ENCODE measurements at places on chromosomes 13 and 19.

GRCh38 chr13:26442541-26442940 is 114.9 kb upstream of the WASF3 start:
- no peak for DNase-seq

GRCh38 chr13:84553227-84553626 is 671.0 kb upstream of the SLITRK1 start:
- DNase-seq: no peak

- peak; percentile 67 for DNase-seq
Measured at GRCh38 chr19:39599116-39599515, 3.2 kb upstream of the LGALS13 start.

DNA sequence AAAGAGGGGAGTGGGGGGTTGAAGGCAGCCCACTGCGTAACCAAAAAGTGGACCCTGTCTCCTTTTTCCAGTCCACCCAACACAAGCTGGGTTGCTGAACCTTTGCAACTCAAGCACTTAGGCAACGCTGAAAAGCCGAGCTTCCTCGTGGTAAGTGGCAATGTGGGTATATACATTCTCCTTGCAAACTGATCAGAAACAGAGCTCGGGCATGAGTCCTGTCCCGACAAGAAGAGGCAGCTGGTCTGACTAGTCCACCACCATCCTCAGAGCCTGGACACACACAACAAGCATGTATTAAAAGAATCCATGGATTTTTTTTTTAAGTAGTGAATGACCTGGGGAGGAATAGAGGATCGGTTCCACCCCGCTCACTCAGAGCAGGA is 240.6 kb upstream of the ZNF507 start:
- no peak for DNase-seq

DNA sequence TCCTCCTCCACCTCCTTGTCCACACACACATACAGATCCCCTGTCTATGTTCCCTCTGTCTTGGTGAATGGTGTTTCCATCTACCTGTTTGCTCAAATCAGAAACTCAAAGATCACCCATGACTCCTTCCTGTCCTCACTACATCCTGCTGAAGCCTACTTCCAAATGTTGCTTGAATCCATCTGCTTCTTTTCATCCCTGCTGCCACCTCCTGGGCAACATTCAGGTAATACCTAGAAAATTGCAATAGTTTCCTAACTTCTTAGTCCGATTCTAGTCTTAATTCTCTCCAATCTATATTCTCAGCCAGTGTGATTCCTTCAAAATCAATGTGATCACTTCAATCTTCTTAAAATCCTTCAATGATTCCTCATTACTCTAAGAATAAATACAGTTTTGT is 155.5 kb upstream of the STARD13 start:
- peak; percentile 30 for DNase-seq

GRCh38 chr13:108426893-108427292 is 157.4 kb downstream of the TNFSF13B start:
- DNase-seq: no peak

GRCh38 chr13:21967871-21968270 is 297.0 kb downstream of the FGF9 start:
- DNase-seq: no peak

DNA sequence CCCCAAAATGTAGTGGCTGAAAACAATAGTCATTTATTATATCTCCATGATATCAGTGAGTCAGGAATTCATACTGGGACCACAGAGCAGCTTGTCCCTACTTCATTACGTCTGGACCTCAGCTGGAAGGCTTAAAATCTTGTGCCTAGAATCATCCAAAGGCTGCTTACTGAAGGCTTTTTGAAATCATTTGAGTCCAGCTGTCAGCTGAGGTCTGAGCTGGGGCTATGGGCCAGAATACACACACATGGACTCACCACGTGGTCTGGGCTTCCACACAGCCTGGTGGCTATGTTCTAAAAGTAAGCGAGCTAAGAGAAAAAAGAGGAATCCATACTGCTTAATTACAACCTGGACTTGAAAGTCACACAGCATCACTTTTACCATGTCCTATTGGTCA is 209.2 kb downstream of the KCTD12 start:
- no peak for DNase-seq

DNA sequence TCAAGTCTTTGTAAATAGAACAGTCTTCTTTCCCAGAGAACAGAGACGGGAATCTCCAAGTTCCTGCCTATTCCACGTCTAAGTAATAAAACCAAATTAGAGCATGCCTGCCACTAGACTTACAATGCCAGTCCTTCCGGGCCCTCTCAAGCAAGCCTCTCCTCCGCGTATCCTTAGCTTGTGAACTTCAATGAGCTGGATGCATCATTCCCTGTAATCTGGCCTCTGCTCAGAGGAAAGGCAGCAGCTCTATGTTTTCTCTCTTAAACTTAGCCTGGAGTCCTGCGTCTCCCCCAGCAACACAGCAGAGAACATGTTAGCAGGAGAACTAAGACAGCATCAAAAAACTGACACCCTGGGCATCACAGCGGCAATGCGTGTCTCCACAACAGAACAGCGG is 8.2 kb downstream of the NALCN start:
- DNase-seq: no peak

DNA sequence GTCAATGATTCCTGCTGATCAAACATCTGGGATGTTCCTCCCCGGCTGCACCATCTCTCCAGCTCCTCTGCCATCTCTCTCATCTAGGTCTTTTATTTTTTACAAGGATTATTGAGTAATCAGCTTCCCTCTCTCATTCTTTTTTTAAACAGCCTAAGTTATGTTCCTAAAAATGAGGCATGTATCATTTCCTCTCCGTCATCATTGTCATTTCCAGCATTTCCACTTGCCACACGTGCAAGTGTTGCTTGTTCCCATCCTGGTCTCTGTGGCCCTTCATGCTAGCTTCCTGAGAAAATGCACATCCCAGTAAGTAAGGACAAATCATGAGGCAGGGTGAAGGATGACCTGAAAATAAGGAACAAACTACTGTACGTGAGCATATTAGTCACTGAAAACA is 102.7 kb upstream of the POSTN start:
- no peak for DNase-seq

GRCh38 chr19:49337267-49338022 is 2.2 kb downstream of the CD37 start:
- peak; percentile 6 for DNase-seq

GRCh38 chr13:46536341-46536740 is 16.6 kb upstream of the LRCH1 start:
- no peak for DNase-seq

DNA sequence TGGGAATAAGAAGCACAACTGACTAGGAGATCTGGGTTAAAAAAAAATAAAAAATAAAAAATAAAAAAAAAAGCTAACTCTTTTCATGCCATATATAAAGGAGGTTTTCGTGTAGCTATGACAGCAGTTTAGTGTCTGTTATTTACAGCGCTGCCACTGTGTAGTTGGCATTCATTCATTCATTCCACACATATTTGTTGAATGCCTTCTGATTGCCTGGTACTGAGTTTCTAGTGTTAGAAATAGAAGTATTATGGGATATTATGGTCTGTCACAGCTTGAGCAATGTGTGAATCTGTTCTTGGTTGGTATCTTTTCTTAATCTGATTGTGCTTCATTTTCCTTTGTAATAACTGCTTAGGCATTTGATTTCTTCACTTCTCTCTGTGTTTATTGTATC is 237.4 kb downstream of the NBEA start:
- DNase-seq: no peak

DNA sequence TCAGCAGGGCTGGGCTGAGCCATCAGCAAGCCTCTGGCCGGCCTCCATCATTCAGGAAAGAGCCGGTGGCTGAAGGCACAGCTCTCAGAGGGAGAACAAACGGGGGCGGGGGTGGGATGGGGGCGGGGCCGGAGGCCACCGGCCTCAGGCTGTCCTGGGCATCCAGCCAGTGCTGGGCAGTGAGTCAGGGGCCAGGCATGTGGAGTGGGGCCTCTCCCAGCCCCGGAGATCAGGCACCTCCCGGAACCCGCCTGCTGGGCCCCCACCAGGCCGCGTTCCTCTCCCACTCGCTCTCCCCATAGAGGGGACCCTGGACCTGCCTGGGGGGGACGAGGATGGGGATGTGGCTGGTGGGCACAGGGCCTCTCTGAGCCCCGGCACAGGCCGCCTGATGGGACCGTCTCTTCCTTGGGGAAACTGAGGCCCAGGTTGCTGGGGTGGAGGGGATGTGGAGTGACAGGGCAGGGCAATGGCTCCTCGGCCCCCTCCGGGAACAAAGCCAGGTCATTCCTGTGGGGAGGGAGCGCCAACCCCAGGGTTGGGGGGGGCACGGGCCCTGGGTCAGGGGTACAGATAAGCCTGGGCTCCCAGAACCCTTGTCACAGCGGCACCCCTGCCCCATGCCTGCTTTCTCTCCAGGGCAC is 12.9 kb downstream of the SPC24 start:
- peak; percentile 40 for DNase-seq

DNA sequence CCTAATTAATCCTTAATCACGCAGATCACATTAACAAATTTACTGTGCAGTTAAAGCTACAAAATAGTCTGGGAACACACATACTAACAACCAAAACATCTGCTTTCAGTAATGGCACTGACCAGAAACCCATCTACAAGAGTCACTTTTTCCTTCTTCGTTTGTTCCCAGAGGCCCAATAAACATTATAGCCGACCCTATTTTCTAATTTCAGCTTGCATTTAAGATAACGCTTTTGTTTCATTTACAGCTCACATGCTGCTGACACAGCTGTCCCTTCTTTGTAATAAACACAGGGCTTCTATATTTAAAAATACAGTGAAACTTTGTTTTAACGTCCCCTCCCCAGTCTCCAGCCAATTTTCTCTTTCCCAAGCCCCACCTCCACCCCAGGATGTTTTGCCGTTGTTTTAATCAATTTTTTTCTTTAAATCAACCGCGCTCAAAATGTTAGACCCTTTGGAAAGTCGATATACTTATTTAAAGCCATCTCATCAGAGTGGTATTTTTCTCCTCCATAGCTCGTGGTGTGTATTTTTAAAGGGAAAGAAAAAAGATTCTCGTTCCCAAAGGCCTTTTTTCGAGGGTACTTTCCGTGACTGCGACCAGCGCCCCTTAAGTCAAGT is 1.7 kb upstream of the WBP4 start:
- DNase-seq: no peak

DNA sequence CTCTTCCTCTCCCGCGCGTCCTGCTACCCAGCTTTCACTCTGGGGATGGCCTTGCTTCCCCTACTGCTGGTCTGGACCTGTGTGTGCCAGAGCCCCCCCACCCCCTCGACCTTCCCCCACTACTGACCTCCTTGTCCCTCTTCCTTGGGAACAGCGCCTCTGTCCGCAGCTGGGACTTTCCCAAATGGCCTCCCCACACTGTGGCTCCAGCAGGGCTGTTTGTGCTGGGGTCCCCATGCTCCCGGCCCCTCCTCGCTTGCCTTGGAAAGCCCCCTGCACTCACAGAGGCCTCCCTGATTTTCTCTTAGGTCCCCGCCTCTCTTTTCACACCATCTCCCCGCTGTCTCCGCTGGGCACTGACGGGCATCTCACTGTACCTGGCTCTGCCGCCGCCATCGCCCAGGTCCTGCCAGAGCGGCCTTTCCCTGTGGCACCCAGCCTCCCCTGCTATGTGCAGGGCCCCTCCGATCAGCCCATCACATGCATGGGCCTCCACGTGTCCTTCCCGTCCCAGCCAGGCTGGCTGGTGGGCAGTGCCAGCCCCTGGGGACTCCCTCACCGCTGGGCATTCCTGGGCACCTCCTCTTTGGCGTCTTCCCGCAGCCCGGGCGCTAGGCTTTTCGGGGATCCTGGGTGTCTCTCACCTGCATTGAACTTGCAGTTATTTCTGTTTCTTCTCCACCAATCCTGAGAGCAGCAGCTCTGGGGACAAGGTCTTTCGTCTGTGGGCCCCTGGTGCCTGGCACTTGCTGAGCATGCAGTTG is 118.7 kb downstream of the ATP11A start:
- DNase-seq: no peak

DNA sequence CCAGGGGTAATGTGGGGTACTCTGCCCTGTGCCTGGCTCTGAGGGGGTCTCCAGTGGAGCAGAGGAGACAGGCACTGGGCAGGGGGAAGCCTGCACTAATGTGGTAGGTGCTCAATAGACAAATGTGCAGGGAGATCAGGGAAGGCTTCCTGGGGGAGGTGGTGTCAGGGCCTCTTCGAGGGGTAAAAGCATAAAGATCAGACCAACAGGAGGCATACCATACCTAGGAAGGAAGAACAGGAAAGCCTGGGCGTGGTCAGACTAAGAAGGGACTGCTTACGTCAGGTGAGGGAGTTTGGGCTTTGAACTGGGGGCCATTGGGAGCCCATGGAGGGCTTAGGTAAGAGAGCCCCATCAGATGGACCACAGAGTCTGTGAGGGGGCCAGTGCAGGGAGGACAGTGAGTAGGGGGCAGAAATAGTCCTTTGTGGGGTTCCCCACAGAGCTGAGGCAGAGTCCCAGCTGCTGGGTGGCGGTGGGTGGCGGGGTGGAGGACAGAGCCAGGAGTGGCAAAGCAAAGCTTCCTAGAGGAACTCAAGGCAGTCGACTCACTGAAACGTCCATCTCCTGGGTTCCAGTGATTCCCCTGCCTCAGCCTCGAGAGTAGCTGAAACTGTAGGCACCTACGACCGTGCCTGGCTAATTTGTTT is 8.8 kb downstream of the PRR36 start:
- no peak for DNase-seq

- no peak for DNase-seq
Measured at GRCh38 chr13:100440751-100441425, 147.7 kb downstream of the GGACT start.

DNA sequence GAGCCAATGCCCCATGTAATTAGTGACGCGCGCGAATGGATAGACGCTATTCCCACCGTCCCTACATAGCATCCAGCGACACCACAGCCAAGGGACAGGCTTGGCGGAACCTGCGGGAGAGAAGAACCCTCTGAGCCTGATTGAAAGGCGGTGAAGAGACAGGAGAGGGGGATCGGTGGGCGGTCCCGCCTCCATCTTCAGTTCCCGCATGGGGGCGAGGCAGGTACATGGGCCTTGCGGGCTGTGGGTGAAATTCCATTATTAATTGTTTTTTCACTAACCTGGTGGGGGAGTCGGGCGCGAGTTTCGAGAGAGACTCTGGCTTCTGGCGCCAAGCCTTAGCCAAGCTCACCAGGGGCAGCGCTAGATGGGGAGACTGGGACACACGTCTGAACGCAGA is 8.4 kb upstream of the TEX101 start:
- DNase-seq: no peak

DNA sequence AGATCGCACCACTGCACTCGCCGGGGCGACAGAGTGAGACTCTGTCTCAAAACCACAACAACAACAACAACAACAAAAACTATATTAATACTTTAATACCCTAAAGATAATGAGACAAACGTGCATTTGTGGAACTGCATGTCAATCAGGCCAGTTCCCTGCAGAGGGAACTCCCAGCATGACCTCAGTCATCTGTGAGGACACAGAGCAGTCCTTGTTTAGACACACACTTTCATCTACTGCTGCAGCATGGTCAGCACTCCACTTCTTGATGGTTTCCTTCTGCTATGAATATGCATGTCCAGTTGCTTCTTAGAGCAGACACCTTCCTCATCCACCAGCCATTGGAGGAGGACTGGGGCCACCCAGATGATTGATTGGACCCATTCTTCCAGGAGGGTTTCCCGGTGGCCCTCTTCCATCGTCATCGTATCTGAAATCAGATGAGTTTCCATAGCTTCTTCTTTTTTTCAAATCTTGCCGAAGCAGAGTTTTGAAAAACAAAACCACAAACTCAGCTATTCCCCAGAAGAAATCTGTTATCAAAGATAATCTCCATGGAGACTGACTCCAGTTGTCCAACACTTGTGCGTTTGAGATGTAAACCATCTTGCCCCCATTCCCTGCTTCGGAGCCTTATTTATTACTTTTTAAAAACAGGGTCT is 26.5 kb downstream of the ZNF607 start:
- DNase-seq: no peak

Measured in WTC11 (cell line).